ENCODE measurements at places on chromosomes 11 and 22.

DNA sequence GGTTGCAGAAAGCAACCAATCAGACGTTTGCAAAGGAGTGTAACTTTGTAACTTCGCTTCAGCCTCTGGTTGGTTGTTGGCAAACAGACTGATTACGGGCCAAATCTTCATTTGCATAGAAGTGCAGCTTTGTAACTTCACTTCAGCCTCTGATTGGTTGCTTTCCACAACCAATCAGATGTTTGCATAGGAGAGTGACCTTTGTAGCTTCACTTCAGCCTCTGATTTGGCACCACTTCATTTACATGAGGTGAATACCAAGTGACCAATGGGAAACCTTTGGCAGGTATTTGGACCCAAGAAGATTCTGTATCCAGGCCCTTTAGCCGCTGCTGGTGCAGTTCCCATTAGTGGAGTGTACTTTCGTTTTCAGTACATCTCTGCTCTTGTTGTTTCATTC lies 16.0 kb downstream of the USP47 start:
- DNase-seq: peak; percentile 69

DNA sequence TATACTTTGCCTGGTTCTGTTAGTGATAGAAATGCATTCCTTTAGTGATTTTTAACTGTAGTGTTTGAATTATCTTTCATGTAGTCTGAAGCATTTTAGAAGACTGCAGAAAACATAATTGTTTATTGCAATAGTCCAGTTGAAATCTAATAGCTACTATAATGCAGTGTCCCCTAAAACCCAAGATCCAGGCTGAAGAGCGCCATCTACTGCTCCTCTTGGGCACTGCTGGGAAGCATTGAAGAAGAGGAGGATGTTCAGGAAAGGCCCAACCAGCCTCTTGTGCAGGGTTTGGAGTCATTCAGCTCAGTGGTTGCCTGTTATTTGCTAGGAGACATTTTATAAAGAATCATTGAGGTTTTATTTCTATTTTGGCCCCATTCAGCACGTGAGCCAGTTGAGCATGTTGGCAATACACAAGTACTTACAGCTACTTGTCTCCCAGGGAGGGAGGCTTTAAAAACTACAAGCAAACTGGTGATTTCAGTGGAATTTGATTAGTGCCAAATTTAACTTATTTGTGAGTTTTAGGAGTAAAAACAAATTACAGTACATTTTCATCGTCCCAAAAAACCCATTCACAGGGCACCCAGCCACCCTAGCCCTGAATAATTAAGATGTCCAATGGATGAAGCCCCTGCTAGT lies 74.9 kb upstream of the HORMAD2 start:
- peak; percentile 68 for DNase-seq

DNA sequence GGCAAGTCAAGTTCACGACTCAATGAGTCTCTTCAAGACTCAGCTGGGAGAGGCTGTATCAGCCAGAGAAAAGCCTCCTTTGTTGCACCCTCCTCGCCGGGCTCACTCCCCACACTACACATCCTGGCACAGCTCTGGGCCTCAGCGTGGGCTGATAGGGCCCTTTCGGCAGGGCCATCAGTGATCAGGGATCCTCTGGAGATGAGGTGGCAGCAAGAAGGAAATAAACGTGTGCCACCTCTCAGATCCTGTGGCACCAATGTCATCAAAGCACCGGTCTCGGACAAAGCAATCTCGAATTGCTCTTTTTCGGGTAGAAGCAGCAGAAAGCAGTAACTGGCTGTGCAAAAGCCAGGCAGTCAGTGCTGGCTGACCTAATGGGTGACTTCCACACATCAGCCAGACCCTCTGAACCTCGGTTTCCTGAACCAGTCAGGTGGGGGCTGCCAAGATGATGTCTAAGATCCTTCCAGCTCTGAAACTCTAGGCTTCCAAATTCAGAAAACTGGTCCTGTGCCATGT lies 2.1 kb downstream of the EHD1 start:
- no peak for DNase-seq

GRCh38 chr11:121037016-121037415 lies 13.1 kb downstream of the TBCEL start:
- no peak for DNase-seq

DNA sequence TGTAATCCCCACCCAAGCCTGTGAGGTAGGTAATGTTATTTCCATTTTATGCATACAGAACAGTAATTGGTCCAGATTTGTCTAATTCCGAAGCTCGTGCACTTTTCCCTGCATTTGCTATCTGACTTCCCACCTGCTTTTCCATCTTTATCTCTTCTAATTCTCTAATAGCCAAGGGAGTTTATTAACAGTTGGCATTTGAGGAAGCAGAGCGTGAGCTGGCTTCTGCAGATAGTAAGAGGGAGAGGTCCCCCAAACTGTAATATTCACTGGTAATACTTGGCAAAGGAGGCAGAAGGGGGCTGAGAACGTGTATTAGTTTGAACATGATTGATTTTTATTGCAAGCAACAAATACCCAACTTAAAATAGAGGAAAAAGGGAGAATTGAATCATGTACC lies 110.8 kb upstream of the SPON1 start:
- DNase-seq: no peak
